Karpas-422 (cell line): ENCODE measurements at places on chromosomes 2 and 18.
A peak's percentile ranks its signal among the peaks of the same experiment; 100 is the strongest.

- DNase-seq: no peak
Observed at GRCh38 chr18:55093295-55093694, 134.0 kb upstream of the CCDC68 start.

GRCh38 chr2:68850524-68850923 is 20.7 kb downstream of the BMP10 start:
- DNase-seq: no peak

GRCh38 chr2:233530381-233530780 is 36.2 kb downstream of the USP40 start:
- peak; percentile 27 for DNase-seq

DNA sequence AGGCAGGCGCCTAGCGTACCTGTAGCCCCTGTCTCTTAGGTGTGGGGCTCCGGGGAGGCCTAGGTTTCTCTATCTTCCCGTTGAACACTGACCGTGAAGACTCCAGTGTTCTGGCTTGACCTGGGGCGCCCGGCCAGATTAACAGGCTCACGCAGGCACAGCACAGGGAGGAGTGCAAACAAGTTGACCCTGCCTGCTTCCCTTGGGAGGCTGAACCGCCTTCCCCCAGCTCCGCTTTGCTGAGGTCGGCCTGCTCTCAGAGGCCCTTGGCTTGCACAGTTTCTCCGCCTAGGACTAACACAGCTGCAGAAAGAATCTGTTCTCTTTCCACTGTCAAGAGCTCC is 567 bp downstream of the PCYOX1 start:
- DNase-seq: peak; percentile 68

DNA sequence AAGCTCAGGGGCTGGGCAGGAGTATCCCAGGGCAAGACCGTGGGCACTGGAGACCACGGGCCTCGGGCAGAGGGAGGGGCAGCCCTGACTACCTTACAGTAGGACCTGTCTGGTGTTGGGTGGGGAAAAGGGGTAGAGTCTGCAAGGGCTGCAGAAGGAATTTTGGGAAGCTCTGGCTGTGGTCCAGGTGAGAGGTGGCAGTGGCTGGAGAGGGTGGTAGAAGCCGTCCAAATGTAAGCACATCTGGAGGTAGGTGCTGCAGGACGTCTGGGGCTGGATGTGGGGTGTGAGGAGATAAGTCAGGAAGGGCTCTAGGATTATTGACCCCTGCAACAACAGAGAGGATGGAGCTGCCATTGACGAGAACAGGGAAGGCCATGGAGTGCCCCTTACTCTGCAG is 486.7 kb downstream of the EIPR1 start:
- no peak for DNase-seq

DNA sequence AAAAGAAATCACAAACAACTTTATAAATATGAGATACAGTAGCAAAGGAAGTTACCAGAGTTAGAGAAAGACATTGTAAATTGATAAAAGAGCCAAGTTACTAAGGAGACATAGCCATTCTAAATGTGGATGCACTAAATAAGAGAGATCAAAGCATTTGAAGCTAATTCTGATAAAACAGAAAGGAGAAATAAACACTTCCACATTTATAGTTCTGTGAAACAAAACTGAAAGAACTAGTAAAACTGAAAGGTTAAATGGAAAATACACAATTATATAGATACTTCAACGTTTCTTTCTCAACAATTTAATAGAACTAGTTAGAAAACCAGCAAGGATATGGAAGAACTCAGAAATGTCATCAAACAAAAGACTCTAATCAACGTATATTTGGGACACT is 309.0 kb upstream of the CDH2 start:
- no peak for DNase-seq

DNA sequence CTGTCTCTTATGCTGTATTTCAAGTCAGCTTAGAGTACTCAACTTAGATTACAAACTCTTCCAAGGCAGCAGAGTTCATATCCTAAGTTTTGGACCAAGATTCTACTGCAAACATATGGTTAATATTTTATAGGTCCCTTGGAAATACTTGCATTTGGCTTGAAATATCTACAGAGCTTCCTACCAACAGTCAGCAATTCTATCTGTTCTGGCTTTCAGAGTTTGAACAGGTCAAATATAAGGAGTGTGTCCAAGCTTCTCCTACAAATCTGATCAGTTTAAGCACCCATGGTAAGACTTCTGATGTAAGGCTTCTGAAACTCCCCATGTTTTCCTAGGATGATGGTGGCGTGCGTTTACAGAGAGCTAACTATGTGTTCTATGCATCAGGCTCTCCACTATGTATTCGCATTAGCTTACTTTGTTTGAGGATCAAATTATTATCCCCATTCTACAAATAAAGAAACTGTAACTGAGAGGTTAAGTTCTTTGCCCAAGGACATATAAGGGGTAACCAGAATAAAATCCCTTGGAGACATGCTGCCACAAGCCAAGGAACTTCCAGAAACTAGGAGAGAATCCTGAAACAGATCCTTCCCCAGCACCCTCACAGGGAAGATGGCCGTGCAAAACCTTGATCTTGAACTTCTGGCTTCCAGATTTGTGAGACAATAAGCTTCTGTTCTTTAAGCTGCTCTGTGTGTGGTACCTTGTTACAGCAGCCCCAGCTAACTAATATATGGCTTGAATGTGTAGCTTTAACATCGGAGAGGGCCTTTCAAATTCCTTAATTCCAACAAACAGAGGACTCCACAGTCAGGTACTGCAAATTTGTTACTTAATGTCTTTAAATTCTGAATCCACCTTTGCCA is 55.1 kb downstream of the ATP8B1 start:
- peak; percentile 62 for DNase-seq

GRCh38 chr2:143121079-143121478 is 8.1 kb upstream of the ARHGAP15 start:
- peak; percentile 61 for DNase-seq

GRCh38 chr2:166360906-166361305 is 14.8 kb downstream of the SCN9A start:
- DNase-seq: peak; percentile 56

DNA sequence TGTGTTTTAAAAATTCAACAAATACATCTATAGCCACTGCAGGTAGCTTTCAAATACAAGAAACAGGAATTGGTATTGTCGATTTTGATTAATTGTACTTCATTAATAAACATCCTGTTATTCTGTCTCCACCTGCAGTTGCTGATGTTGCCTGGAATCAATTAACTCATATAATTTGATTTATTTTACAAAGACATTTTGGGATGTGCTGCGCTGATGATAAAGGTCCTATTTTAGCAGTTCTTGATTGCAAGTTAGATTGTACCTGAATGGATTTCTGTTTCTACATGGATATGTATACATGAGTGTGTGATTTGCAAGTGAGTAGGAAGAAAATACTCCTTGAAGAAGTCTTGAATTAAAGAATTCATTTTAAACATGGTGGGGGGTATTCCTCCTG is 605.3 kb downstream of the ARHGAP15 start:
- no peak for DNase-seq

GRCh38 chr18:2850816-2851215 is 4.0 kb downstream of the EMILIN2 start:
- DNase-seq: no peak

DNA sequence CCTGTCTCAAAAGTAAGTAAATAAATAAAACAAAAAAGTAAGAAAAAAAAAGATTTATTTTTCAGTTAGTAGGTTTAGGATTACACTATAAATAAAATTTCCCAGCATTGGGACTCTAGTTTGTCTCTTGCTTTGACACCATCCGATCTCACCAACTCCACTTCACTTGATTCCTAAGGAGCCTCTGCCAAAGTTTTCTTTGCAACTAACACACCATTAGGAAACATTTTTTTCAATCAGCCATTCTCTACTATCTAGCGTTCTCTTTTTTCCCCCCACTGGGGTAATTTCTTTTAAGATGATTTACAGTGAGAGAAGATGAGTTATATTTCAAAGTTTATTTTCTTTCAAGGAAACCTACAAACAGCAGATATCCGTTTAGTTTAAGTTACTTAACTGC is 10.6 kb upstream of the NEMP2 start:
- no peak for DNase-seq

- DNase-seq: no peak
Observed at GRCh38 chr2:2324565-2325101, 6.4 kb downstream of the MYT1L start.
